ENCODE measurements at places on chromosomes 5 and 9. TPM values are rescaled to one million over a fixed set of nuclear protein-coding genes. Genes with fewer than 3 reads are reported as not detected.

Gene LTC4S
- 26.0 TPM for total RNA-seq

Gene AFAP1L1
- total RNA-seq: 8.7 TPM

Gene RANBP3L
- 3.9 TPM for total RNA-seq

Gene SPZ1
- total RNA-seq: not detected

GRCh38 chr5:371811-372555 is 50.5 kb downstream of the AHRR start:
- DNase-seq: peak; percentile 7

GRCh38 chr5:127101533-127101932 is 28.2 kb upstream of the C5orf63 start:
- DNase-seq: no peak

DNA sequence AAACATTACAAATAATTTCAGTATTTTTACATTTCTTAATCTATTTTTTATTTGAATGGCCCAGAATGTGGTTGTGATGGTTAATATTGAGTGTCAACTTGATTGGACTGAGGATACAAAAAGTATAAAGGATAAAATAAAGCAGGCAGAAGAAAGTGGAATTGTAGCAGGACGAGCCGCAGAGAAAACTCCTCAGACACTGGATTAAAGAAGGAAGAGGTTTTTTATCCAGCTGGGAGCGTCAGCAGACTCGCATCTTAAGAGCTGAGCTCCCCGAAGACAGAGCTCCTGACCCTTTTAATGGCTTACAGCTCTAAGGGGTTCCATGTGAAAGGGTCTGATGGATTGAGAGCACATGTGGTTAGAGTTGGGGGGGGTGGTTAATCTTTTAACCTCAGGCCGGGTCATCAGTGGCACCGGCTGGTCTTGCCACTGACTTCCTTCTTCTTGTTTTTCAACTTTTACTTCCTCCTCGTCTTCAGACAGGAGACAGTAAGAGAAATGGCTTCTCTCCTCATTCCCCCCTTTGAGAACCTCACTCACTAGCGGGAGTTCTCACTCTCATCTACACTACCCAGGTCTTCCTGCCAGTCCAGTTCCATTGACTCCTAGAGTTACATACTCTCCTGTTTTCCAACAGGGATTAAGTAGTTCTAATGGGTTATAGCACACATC is 80.0 kb downstream of the TMEM161B start:
- DNase-seq: no peak
